ENCODE measurements at places on chromosomes 6 and 20. TPM values are rescaled to one million over a fixed set of nuclear protein-coding genes. Genes with fewer than 3 reads are reported as not detected.

- no peak overlapping the region for H3K27ac ChIP-seq
- no peaks in the 10 kb centered on the region for H3K36me3 ChIP-seq
- H3K27me3 ChIP-seq, result no peaks in the 10 kb centered on the region
- DNase-seq, result no peak
- no peak overlapping the region for H3K4me3 ChIP-seq
- H3K4me1 ChIP-seq, result no peaks in the 10 kb centered on the region
Measured at GRCh38 chr6:106626485-106626884, 2.8 kb downstream of the RTN4IP1 start.

Gene GPLD1
- 7.3 TPM for total RNA-seq

- H3K27ac ChIP-seq, result no peak overlapping the region
- no peak for DNase-seq
- H3K4me1 ChIP-seq, result no peaks in the 10 kb centered on the region
- no peaks in the 10 kb centered on the region for H3K36me3 ChIP-seq
Measured at GRCh38 chr6:53793318-53794136, 1.3 kb upstream of the LRRC1 start.

Gene PAK5
- total RNA-seq, result 0.19 TPM

- H3K4me3 ChIP-seq, result no peak overlapping the region
- no peaks in the 10 kb centered on the region for H3K36me3 ChIP-seq
- H3K27me3 ChIP-seq, result no peaks in the 10 kb centered on the region
- DNase-seq, result no peak
- H3K4me1 ChIP-seq, result no peaks in the 10 kb centered on the region
Measured at GRCh38 chr20:50817776-50818172, 22.9 kb downstream of the BCAS4 start.

Gene PPP1R3D
- 8.3 TPM for total RNA-seq

Gene ADTRP
- total RNA-seq, result 1.2 TPM

Gene FOXS1
- total RNA-seq, result 20.2 TPM

- no peak overlapping the region for H3K27ac ChIP-seq
- no peaks in the 10 kb centered on the region for H3K36me3 ChIP-seq
- no peaks in the 10 kb centered on the region for H3K27me3 ChIP-seq
- no peaks in the 10 kb centered on the region for H3K4me1 ChIP-seq
Measured at GRCh38 chr6:152054441-152054840, 247.0 kb downstream of the ESR1 start.

DNA sequence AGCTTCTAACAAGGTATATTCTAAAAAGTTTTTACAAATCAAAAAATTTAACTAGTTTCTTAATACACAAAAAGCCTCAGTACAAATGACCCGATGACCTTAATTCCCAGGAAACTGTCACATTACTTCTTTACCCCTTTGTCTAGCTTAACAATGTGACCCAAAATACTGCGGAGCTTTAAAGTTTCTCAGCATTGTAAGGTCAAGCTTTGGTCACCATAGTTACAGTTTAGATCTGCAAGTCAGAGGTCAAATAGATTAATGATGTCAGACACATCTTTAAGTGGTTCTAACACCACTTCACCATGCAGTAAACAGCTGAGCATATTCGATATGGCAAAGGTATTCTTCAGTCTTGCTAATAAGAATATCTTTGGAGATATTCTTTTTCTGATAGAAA lies 36.8 kb upstream of the FLRT3 start:
- H3K27me3 ChIP-seq, result no peaks in the 10 kb centered on the region
- no peaks in the 10 kb centered on the region for H3K36me3 ChIP-seq
- no peak overlapping the region for H3K4me3 ChIP-seq
- H3K4me1 ChIP-seq, result no peaks in the 10 kb centered on the region
- no peak for DNase-seq

GRCh38 chr6:38166411-38167240 lies 347.1 kb downstream of the ZFAND3 start:
- DNase-seq, result peak; percentile 62
- H3K4me1 ChIP-seq, result no peaks in the 10 kb centered on the region
- H3K36me3 ChIP-seq, result no peaks in the 10 kb centered on the region
- H3K27ac ChIP-seq, result no peak overlapping the region
- H3K27me3 ChIP-seq, result no peaks in the 10 kb centered on the region

- H3K36me3 ChIP-seq, result no peaks in the 10 kb centered on the region
- peak overlapping the region; percentile 77 for H3K4me3 ChIP-seq
- H3K27ac ChIP-seq, result no peak overlapping the region
Measured at GRCh38 chr6:42049948-42050296, 402 bp upstream of the TAF8 start.

Gene SRSF6
- 135 TPM for total RNA-seq

Gene ZNF133
- 19.0 TPM for total RNA-seq

DNA sequence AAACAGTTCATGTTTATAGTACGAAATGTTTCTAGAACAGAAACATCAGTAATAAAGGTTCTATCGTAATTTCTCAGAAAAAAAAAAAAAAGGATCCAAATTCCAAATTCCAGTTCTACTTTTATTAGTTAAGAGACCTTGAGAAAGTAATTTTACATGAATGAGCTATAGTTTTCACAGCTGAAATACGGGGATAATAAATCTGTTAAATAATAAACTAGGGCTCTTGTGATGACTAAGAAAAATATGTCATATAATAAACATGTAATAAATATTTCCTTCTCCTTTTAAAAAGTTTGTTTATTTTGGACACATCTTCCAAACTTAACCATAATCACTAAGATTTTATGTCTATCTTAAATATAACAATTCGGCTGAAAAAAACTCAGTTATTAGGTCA lies 17.8 kb downstream of the RARS2 start:
- no peaks in the 10 kb centered on the region for H3K36me3 ChIP-seq
- no peak overlapping the region for H3K4me3 ChIP-seq
- no peaks in the 10 kb centered on the region for H3K4me1 ChIP-seq
- DNase-seq, result no peak
- no peak overlapping the region for H3K27ac ChIP-seq

DNA sequence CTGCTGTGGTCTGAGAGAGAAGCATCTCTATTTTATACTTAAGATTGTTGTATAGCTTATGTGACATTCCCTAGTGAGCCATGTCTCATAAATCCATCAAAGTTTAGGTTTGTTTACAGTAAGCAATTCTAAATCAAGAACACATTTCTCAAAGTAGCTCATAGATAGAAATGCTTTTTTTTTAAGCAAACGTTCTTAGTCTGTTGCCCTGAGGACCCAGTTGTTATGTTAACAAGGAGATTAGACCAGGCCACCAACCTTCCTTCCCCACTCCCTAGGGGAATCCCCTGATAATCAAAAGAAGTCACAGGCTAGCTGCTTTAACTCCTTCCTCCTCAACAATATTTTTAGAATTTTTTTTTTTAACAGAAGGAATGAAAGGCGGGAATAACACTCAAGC lies 169.0 kb downstream of the FUT9 start:
- H3K36me3 ChIP-seq, result no peaks in the 10 kb centered on the region
- H3K27me3 ChIP-seq, result no peaks in the 10 kb centered on the region
- no peaks in the 10 kb centered on the region for H3K4me1 ChIP-seq
- no peak overlapping the region for H3K4me3 ChIP-seq
- H3K27ac ChIP-seq, result no peak overlapping the region

- H3K27ac ChIP-seq, result no peak overlapping the region
- no peaks in the 10 kb centered on the region for H3K4me1 ChIP-seq
- no peak for DNase-seq
- no peak overlapping the region for H3K4me3 ChIP-seq
- H3K36me3 ChIP-seq, result no peaks in the 10 kb centered on the region
- H3K27me3 ChIP-seq, result no peaks in the 10 kb centered on the region
Measured at GRCh38 chr20:51918561-51918960, 116.2 kb upstream of the SALL4 start.

- no peak overlapping the region for H3K4me3 ChIP-seq
- H3K36me3 ChIP-seq, result no peaks in the 10 kb centered on the region
- no peak overlapping the region for H3K27ac ChIP-seq
- H3K27me3 ChIP-seq, result no peaks in the 10 kb centered on the region
- DNase-seq, result no peak
- H3K4me1 ChIP-seq, result no peaks in the 10 kb centered on the region
Measured at GRCh38 chr6:120348926-120349325, 985.4 kb downstream of the TBC1D32 start.

- H3K4me3 ChIP-seq, result no peak overlapping the region
- no peak for DNase-seq
- H3K27ac ChIP-seq, result no peak overlapping the region
- H3K4me1 ChIP-seq, result no peaks in the 10 kb centered on the region
Measured at GRCh38 chr20:49701241-49701790, 12.4 kb downstream of the B4GALT5 start.

Gene CRIP3
- 2.2 TPM for total RNA-seq

- no peaks in the 10 kb centered on the region for H3K27me3 ChIP-seq
- H3K27ac ChIP-seq, result no peak overlapping the region
- H3K4me3 ChIP-seq, result no peak overlapping the region
- no peaks in the 10 kb centered on the region for H3K4me1 ChIP-seq
Measured at GRCh38 chr6:150302520-150303176, 66.2 kb upstream of the IYD start.

GRCh38 chr6:69489970-69490369 lies 306.8 kb downstream of the LMBRD1 start:
- no peaks in the 10 kb centered on the region for H3K36me3 ChIP-seq
- H3K27ac ChIP-seq, result no peak overlapping the region
- no peaks in the 10 kb centered on the region for H3K27me3 ChIP-seq
- H3K4me1 ChIP-seq, result no peaks in the 10 kb centered on the region
- no peak overlapping the region for H3K4me3 ChIP-seq

DNA sequence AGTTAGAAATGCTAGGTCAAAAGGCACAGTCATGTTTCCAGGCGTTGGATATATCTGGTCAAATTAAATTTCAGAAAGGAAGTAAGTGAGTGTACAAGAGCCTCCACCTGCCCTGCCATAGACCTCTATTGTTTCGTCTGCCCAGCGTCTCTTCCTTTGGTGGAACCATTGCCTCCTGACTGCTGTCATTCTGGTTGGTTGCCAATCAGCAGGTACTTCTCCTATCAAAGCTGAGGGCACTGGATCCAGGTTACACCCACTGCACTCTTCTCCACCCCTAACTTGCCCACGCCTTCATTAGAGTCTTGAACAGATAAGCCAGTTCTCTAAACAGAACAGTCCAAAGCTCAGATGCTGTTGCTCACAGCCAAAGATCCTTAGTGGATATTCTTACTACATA lies 2.6 kb upstream of the WFDC5 start:
- H3K27me3 ChIP-seq, result no peaks in the 10 kb centered on the region
- no peak overlapping the region for H3K27ac ChIP-seq
- H3K4me1 ChIP-seq, result no peaks in the 10 kb centered on the region
- no peaks in the 10 kb centered on the region for H3K36me3 ChIP-seq

DNA sequence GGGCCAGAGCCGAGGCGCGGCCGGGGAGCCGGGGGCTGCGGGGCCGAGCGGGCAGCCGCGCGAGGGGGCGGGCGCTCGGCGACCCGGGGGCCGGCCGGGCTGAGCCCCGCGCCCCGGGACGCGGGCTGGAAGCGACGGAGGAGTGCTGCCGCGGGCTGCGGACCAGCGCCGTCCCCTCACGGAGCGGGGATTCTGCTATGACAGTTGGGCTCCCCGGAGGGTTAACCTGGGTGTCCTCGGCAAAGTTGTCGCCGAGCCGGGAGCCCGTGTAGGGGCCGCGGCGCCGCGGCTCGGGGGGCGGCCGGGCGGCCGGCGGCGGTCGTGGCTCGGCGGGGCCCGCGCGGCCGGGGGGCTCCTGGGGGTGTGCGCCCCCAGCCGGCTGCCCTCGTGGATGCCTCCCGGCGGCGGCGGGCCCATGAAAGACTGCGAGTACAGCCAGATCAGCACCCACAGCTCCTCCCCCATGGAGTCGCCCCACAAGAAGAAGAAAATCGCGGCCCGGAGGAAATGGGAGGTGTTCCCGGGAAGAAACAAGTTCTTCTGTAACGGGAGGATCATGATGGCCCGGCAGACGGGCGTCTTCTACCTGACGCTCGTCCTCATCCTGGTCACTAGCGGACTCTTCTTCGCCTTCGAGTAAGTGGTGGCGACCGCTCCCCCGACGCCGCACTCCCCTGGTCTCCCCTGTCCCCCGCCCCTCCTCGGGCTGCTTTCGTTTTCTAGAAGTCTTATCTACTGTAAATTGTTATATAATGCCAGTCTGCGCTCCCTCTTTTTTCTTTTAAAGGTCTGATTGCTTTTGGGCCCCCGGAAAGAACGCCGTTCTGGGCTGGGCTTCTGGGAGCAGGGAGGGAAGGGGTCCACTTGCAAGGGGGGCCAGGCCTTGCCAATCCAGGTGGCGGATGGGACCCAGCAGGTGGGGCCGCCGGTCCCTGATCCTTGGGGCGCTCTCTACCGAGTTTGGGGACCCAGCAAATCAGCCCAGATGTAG lies 936 bp downstream of the ZDHHC14 start:
- no peaks in the 10 kb centered on the region for H3K4me1 ChIP-seq
- peaks cover 2% of the 10 kb centered on the region for H3K36me3 ChIP-seq
- DNase-seq, result peak; percentile 74
- no peaks in the 10 kb centered on the region for H3K27me3 ChIP-seq
- H3K27ac ChIP-seq, result peak overlapping the region; percentile 66

GRCh38 chr6:163338671-163339405 lies 75.7 kb upstream of the QKI start:
- DNase-seq, result no peak
- no peaks in the 10 kb centered on the region for H3K27me3 ChIP-seq
- no peaks in the 10 kb centered on the region for H3K4me1 ChIP-seq
- H3K27ac ChIP-seq, result no peak overlapping the region

DNA sequence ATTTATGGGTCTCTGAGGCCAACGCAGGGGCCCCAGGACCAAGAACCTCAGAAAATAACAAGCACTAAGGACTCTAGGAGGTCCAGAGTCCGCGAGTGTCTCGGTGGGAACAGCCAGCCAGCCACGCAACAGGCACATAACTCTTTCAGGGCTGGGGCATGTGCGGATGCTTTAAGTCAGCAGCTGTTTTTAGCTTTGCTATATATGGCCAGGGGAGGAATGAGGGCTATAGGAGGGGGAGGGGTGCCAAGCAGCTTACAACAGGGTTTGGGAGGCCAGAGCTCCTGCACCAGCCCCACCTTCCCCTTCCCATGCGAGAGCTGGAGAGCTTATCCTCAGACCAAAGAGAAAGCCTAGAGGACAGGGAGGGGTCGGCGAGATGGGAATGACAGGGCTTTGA lies 6.2 kb downstream of the JPH2 start:
- H3K36me3 ChIP-seq, result no peaks in the 10 kb centered on the region
- no peaks in the 10 kb centered on the region for H3K27me3 ChIP-seq
- peak overlapping the region; percentile 1 for H3K4me3 ChIP-seq
- H3K4me1 ChIP-seq, result no peaks in the 10 kb centered on the region
- peak; percentile 84 for DNase-seq

GRCh38 chr6:87887266-87887665 lies 160.4 kb upstream of the SPACA1 start:
- no peaks in the 10 kb centered on the region for H3K4me1 ChIP-seq
- H3K27me3 ChIP-seq, result no peaks in the 10 kb centered on the region
- no peaks in the 10 kb centered on the region for H3K36me3 ChIP-seq
- no peak for DNase-seq
- no peak overlapping the region for H3K4me3 ChIP-seq

Gene GSTA3
- not detected for total RNA-seq

Gene GCM1
- not detected for total RNA-seq

DNA sequence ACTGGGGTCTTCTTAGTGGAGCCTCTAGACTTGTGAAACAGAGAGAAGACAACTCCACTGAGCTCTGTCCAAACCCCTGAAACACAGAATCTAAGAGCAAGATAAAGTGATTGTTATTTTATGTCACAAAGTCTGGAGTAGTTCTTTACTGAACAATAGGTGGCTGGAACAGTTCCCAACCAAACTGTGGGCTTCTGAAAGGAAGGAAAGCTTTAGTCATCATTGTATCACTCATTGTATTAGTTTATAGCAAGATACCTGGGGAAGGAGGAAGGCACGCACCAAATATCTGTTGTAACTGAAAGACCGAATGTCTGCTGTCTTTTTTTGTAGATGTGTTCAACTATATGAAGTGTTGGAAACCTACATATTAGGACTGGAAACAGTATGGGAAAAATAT lies 284.9 kb upstream of the TBX18 start:
- H3K27me3 ChIP-seq, result no peaks in the 10 kb centered on the region
- no peaks in the 10 kb centered on the region for H3K36me3 ChIP-seq
- H3K4me3 ChIP-seq, result no peak overlapping the region
- H3K27ac ChIP-seq, result no peak overlapping the region
- H3K4me1 ChIP-seq, result no peaks in the 10 kb centered on the region

All from aorta (tissue), 5 donors.